Testis (tissue), 5 donors: ENCODE measurements at places on chromosomes 2 and 18. TPM values are rescaled to one million over a fixed set of nuclear protein-coding genes. Genes with fewer than 3 reads are reported as not detected.

DNA sequence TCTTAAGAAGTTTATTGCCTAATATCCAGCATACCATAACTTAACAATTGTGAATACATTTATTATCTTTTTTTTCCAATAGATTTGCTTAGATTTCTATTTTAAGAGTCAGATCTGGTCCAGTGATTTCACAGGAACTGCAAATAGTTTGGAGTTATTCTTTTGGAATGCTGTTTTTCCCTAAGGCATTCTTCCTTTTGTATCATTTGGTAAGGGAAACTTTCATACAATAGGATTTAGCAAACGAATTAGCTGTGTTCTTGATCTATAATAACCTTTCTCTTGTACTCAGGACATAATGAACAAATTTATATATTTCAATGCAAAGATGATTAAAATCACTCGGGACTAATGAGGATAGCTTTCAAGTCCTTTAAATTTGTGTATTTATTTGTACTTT is 201.6 kb downstream of the ERBB4 start:
- H3K36me3 ChIP-seq = no peaks in the 10 kb centered on the region
- no peak overlapping the region for H3K27ac ChIP-seq
- H3K4me1 ChIP-seq = peaks cover 4% of the 10 kb centered on the region
- no peaks in the 10 kb centered on the region for H3K27me3 ChIP-seq

- no peak overlapping the region for H3K4me3 ChIP-seq
- no peak overlapping the region for H3K27ac ChIP-seq
- no peaks in the 10 kb centered on the region for H3K36me3 ChIP-seq
- no peaks in the 10 kb centered on the region for H3K4me1 ChIP-seq
These were observed 34.1 kb downstream of the ZNF407 start for GRCh38 chr18:74631623-74632350.

- no peak for DNase-seq
- no peak overlapping the region for H3K4me3 ChIP-seq
- H3K4me1 ChIP-seq = no peaks in the 10 kb centered on the region
- H3K36me3 ChIP-seq = no peaks in the 10 kb centered on the region
- no peak overlapping the region for H3K27ac ChIP-seq
- no peaks in the 10 kb centered on the region for H3K27me3 ChIP-seq
These were observed 221.5 kb downstream of the RIT2 start for GRCh38 chr18:42893977-42894376.

GRCh38 chr2:63983986-63984605 is 35.1 kb downstream of the VPS54 start:
- H3K27ac ChIP-seq = no peak overlapping the region
- H3K4me1 ChIP-seq = peaks cover 11% of the 10 kb centered on the region
- no peak overlapping the region for H3K4me3 ChIP-seq
- H3K27me3 ChIP-seq = no peaks in the 10 kb centered on the region
- H3K36me3 ChIP-seq = no peaks in the 10 kb centered on the region

DNA sequence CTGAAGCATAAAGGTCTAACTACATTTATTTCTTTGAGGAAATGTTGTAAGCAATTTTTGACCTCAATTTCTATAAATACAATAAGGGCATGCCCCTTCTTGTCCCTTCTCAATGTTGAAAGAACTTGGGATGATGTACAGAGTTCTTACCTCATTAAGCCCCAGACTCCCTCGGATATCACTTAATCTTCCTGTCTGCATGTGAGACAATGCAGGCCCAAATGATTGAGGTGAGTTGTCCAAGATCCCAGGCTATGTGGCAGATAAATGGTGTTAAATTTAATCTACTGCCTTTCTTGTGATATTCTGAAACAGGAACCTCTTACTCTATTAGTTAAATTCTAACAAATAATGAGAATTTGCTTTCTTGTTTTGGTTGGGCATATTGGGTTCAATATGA is 1073.4 kb upstream of the GYPC start:
- H3K27ac ChIP-seq = no peak overlapping the region
- H3K4me1 ChIP-seq = no peaks in the 10 kb centered on the region
- no peak for DNase-seq
- H3K4me3 ChIP-seq = no peak overlapping the region
- H3K27me3 ChIP-seq = no peaks in the 10 kb centered on the region
- H3K36me3 ChIP-seq = no peaks in the 10 kb centered on the region

DNA sequence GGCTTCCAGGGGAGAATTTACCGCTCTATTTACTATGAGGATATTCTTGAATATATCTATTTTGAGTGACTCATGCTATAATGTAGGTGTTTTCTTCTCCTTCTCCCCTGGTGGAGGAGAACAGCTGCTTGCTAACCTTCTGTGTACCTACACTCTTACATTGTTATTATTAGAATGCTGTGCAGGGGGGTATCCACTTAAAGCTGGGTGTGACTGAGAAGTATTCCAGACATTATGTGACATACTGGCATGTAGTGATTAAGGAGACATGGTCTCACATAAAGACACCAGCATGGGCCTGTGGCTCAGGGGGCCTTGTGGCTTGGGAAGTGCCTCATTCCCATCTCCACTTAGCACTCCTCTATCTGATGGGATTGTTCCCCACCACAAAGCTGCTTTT is 287.9 kb downstream of the PTPRM start:
- no peak for DNase-seq
- H3K27ac ChIP-seq = no peak overlapping the region
- no peak overlapping the region for H3K4me3 ChIP-seq
- H3K36me3 ChIP-seq = no peaks in the 10 kb centered on the region

DNA sequence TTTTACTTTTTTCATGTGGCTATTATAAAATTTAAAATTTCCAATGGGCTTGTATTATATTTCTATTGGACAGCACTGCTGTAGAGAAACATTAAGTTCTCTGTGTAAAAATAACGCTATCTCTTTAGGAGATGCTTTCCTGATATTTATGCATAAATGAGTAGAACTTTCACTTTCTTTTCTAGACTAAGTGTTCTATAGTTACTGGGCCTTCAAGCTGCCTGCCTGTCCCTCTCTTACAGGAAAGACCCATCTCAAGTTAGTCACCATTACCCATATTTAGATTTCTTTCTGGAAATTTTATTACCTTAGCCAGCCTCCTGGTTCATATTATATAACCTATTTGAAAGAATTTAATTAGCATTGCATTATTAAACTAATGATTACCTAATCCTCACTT is 4.8 kb downstream of the ITGA4 start:
- no peaks in the 10 kb centered on the region for H3K4me1 ChIP-seq
- no peaks in the 10 kb centered on the region for H3K27me3 ChIP-seq
- no peak for DNase-seq

GRCh38 chr2:62142054-62142453 is 53.9 kb upstream of the B3GNT2 start:
- no peak overlapping the region for H3K4me3 ChIP-seq
- no peaks in the 10 kb centered on the region for H3K4me1 ChIP-seq
- no peaks in the 10 kb centered on the region for H3K36me3 ChIP-seq
- no peak for DNase-seq
- H3K27me3 ChIP-seq = no peaks in the 10 kb centered on the region

- H3K4me1 ChIP-seq = no peaks in the 10 kb centered on the region
- no peak overlapping the region for H3K27ac ChIP-seq
- H3K4me3 ChIP-seq = no peak overlapping the region
- H3K27me3 ChIP-seq = no peaks in the 10 kb centered on the region
- DNase-seq = no peak
These were observed 259.8 kb downstream of the OSR1 start for GRCh38 chr2:19098467-19099160.

GRCh38 chr2:23637011-23637778 is 252.2 kb downstream of the KLHL29 start:
- no peaks in the 10 kb centered on the region for H3K36me3 ChIP-seq

GRCh38 chr2:53569957-53570727 is 197.5 kb upstream of the CHAC2 start:
- DNase-seq = no peak
- H3K36me3 ChIP-seq = no peaks in the 10 kb centered on the region
- H3K4me3 ChIP-seq = no peak overlapping the region
- no peaks in the 10 kb centered on the region for H3K4me1 ChIP-seq
- no peaks in the 10 kb centered on the region for H3K27me3 ChIP-seq

DNA sequence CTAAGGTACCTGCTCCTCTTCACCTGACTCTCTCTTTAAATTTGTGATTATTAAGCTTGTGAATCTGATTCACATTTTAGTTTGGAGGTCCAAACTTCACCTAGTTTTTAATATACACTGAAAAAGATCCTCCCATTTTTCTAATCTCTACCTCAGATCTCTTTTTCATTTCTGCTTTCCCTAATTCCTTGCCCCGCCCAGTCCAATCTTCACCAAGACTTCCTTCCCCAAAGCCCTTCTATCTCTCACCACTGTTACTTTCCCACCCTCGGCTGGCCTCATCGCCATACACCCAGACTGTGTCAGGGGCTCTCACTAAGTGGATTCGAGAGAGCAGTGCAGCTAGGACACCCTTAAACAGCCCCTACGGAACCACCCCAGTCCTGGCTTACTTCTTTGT is 40.0 kb downstream of the LBH start:
- no peaks in the 10 kb centered on the region for H3K4me1 ChIP-seq
- no peak overlapping the region for H3K27ac ChIP-seq
- no peaks in the 10 kb centered on the region for H3K36me3 ChIP-seq

DNA sequence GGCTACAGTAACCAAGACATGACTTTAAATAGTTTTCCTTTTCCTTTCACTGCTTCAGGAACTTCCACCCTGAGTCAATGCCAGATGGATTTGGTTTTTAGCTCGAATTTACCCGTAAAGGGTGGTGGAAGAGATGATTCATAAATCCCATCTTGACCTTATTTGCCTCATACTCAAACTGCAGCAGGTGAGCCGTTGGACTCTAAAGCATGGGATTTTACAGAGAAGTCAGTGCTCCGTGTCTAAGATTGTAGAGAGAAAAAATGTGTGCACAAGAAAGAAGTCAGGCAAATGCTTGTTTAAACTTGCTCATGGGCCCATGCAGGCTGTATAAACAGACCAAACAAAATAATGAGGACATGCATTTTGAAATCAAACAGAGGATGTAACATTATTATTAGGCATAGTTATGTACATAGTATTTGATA is 369.7 kb upstream of the TRIB2 start:
- H3K4me3 ChIP-seq = no peak overlapping the region
- DNase-seq = no peak
- no peaks in the 10 kb centered on the region for H3K36me3 ChIP-seq
- H3K27ac ChIP-seq = no peak overlapping the region
- H3K27me3 ChIP-seq = no peaks in the 10 kb centered on the region

GRCh38 chr2:24721470-24721869 is 71.7 kb downstream of the PTRHD1 start:
- DNase-seq = peak; percentile 77
- no peaks in the 10 kb centered on the region for H3K27me3 ChIP-seq
- H3K4me3 ChIP-seq = no peak overlapping the region
- H3K4me1 ChIP-seq = peaks cover 9% of the 10 kb centered on the region
- H3K27ac ChIP-seq = no peak overlapping the region
- no peaks in the 10 kb centered on the region for H3K36me3 ChIP-seq

DNA sequence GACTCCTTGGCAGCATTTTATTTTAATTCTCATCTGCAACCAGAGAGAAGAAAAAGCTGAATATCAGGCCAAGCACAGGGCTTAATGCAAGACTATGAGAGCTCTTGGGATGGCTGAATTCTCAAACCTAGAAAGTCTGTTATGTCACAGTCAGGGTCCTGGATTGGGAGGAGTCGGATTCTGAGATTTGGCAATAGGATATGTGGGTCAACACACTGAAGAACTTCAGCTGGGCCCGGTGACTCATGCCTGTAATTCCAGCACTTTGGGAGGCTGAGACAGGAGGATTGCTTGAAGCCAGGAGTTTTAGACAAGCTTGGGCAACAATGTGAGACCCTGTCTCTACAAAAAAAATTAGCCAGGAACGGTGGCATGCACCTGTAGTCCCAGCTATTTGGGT is 102.4 kb downstream of the COL3A1 start:
- no peaks in the 10 kb centered on the region for H3K27me3 ChIP-seq
- H3K27ac ChIP-seq = no peak overlapping the region
- H3K4me1 ChIP-seq = no peaks in the 10 kb centered on the region
- no peaks in the 10 kb centered on the region for H3K36me3 ChIP-seq
- H3K4me3 ChIP-seq = no peak overlapping the region

GRCh38 chr2:124702777-124703176 is 677.7 kb downstream of the CNTNAP5 start:
- no peak overlapping the region for H3K27ac ChIP-seq
- H3K27me3 ChIP-seq = no peaks in the 10 kb centered on the region
- H3K4me3 ChIP-seq = no peak overlapping the region
- H3K4me1 ChIP-seq = no peaks in the 10 kb centered on the region
- H3K36me3 ChIP-seq = no peaks in the 10 kb centered on the region

DNA sequence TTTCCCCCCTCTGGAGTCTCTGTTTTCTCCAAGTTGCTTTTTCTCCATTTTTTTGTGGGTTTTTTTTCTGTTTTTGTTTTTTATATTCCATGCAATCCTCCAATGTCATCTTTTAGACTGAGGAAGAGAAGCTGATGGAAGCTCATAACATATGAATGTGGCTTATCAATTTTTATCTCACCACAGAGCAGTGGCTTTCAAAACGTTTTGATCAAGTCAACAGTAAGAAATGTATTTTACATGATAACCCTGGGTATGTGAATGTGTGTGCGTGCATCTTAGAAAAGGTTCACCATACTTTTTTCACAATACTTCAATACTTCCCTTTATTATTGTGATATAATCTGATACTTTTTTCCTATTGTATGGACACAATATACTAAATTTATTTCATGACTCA is 64.6 kb upstream of the CDCA7 start:
- DNase-seq = no peak
- no peak overlapping the region for H3K4me3 ChIP-seq
- H3K4me1 ChIP-seq = no peaks in the 10 kb centered on the region
- H3K27me3 ChIP-seq = no peaks in the 10 kb centered on the region
- H3K36me3 ChIP-seq = no peaks in the 10 kb centered on the region
- no peak overlapping the region for H3K27ac ChIP-seq

DNA sequence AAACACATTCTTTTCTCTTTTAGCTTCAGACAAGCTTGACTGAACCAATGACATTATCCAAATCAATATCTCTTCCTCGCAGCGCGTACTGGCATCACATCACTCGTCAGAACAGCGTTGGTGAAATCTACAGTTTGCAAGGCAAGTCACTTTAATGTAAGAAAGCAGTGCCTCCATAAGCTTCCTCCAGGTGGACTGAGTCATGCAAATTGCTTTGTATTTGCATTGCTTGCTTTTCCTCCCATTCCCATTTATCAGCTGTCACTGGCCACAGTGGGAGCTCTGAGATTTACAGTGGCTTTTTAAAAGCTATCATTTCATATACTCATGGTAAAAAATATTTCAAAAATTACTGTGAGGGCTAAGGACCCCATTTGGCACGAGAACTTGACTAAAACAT is 189.9 kb downstream of the CD226 start:
- H3K4me1 ChIP-seq = no peaks in the 10 kb centered on the region
- H3K4me3 ChIP-seq = no peak overlapping the region
- H3K36me3 ChIP-seq = no peaks in the 10 kb centered on the region
- H3K27ac ChIP-seq = no peak overlapping the region

MATN3 gene
- total RNA-seq = 2.1 TPM

OR6B2 gene
- total RNA-seq = not detected

SNRPD1 gene
- 18.0 TPM for total RNA-seq

SIX3 gene
- 0.19 TPM for total RNA-seq

SULT6B1 gene
- 0.31 TPM for total RNA-seq

TUBA3E gene
- total RNA-seq = 129 TPM

MLPH gene
- 7.4 TPM for total RNA-seq

SPP2 gene
- total RNA-seq = not detected

RNF125 gene
- 2.0 TPM for total RNA-seq

UGT1A8 gene
- total RNA-seq = not detected
